ENCODE measurements at places on chromosomes 7 and 10.

- no peak for DNase-seq
Observed at GRCh38 chr10:96257944-96258343, 13.4 kb downstream of the BLNK start.

- DNase-seq, result no peak
Observed at GRCh38 chr10:59879363-59879913, 26.9 kb downstream of the CCDC6 start.

GRCh38 chr10:13049774-13050420 is 48.4 kb upstream of the CCDC3 start:
- no peak for DNase-seq

DNA sequence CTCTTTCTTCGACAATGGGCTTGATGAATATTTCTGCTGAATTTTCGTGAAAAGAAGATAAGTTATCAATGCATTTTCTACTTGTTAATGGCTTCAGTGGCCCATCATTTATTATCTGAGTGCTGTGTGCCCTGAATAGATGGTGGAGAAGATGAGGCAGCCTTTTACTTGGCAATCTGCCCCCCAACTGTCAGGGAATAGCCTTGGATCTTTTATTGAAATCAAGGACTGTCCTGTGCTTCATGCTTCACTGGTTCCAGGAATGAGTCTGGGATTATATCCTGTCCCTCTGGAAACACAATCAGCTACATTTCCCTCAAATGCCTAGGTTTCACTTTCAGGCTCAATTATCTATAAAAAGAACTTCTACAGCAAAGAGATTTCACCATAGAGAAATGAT is 75.9 kb upstream of the NXPH1 start:
- DNase-seq, result no peak

DNA sequence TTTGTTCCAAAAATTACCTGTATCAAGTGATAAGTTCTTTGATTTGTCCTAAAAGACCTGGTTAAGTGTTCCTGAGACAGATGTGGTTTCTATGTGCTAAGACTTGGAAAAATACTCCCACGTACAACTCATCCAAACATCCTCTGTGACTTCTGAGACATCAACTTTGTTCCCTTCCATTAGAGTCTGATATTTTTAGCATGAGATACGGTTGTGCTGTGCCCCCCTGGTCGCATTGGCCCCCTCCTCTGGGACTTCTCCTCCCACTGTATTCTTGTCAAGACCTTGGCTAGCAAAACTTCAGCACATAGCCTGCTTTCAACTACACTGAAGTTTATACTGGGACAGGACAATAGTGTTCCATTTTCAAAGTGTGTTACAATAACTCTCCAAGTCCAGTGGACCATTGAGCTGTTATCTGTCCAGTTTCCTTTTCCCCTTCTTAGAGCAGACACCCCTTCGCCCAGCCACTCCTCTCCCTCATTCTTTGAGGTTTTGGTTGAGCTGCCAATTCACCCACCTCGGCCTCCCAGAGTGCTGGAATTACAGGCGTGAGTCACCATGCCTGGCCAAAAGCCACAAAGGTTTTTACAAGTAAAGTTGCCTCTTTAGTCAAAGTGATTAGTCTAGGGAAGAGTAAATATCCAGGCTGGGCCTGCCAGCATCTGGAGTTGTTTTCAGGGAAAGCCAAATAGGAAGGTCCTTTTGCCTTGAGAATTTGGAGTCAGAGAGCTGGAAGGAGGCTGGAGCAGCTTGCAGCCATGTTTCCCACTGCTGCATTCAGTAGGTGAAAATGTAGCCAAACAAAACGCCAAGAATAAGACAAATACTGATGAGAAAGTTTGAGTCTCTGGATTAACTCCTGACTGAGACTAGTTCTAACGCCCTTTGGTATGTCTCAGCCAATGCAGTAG is 17.8 kb upstream of the PDLIM1 start:
- DNase-seq, result peak; percentile 91

GRCh38 chr10:43863270-43863669 is 214.6 kb upstream of the ZNF32 start:
- DNase-seq, result no peak

GRCh38 chr10:71805776-71806703 is 32.7 kb upstream of the VSIR start:
- no peak for DNase-seq

DNA sequence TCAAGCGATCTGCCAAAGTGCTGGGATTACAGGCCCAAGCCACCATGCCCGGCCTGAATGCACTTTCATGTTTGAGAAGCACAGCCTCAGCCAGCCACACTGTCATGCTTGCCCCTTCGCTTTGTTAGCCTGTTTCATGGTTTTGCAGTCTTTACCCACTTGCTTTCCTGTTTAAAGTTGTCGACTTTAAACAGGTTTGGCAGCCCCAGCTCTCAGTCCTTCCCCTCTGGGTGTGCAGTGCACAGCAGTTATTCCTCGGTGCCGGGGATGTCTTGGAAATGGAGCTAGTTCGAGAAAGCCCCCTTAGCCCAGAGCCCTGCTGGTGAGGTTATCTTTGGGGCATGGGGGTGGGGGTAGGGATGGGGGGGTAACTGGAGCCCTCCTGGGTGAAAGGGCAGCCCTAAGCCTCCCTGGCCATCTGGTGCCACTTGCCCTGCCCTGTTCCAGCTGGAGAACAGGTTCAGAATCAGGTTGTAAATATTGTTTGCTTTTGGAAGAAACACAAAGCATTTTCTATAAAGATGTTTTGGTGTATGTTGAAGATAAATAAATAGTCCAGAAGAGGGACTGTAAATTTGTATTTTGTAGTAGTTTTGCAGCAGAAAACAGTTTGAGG is 14.8 kb downstream of the TSPAN14 start:
- no peak for DNase-seq

DNA sequence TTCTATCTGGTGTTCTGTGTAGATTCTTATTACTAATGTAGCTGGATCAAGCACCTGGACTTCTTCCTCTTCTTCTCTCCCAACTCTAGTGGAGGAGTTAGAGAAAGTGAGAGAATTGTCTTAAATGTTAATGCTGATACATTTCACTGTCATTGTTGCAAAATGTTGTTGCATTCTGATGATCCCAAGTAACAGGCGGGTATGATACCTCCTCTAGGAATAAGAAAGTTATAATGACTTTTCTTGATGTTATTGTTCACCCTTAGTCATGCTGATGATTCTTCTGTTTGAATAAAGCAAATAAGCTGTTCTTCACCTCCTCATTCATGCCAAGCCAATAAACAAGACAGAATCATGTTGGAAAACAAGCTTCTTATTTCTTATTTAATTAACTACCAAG is 9.1 kb downstream of the CHRM2 start:
- no peak for DNase-seq

DNA sequence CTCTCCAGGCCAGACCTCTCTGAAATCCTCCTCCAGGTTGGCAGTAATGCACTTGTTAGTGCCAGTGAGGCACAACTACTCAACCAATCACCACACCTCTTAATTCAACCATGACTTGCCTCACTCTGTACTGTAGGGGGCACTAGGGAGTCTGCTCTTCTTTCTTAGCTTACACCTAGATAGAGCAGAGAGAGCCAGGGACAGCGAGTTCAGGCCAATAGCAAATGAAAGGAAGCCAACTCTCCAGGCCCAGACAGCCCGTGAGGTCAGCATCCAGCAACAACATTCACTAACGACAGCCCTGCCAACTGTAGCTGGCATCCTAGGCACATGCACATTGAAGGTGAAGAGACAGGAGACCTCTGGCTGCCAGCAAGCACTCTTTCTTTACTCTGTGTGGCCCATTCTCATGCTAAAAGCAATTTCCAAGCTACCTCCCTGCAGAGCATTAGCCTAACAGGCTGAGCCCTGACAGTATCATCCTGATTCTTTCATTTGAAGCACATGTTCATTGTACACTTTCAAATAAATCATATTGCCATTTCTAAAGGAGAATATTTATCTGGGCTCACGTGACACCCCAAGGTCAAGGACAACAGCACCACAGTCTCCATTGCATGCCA is 136.3 kb downstream of the DPY19L1 start:
- DNase-seq, result no peak

GRCh38 chr7:96327429-96327828 is 5.5 kb upstream of the SLC25A13 start:
- DNase-seq, result no peak

GRCh38 chr10:26438534-26439341 is 597 bp downstream of the APBB1IP start:
- DNase-seq, result no peak

- no peak for DNase-seq
Observed at GRCh38 chr7:106740806-106741205, 79.8 kb upstream of the CCDC71L start.

GRCh38 chr7:90957883-90958282 is 306.4 kb upstream of the FZD1 start:
- DNase-seq, result no peak

DNA sequence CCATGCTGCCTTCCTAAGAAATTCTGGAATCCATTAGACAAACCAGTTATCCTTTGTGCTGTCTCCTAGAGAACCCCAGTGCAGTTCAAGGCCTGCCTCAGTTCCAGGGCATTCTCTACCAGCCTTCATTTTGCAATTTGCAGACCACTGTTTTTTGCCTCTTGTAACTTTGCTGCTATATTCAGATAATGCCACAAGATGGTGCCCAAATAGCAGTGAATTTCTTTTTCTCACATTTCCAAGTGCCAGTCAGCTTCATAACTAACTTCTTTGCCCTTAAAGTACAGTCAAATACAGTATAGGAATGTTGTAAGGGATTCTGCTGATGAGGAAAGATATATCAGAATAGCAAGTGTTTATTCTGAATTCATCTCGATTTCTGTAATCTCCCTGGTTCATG is 25.2 kb downstream of the LOXL4 start:
- no peak for DNase-seq

DNA sequence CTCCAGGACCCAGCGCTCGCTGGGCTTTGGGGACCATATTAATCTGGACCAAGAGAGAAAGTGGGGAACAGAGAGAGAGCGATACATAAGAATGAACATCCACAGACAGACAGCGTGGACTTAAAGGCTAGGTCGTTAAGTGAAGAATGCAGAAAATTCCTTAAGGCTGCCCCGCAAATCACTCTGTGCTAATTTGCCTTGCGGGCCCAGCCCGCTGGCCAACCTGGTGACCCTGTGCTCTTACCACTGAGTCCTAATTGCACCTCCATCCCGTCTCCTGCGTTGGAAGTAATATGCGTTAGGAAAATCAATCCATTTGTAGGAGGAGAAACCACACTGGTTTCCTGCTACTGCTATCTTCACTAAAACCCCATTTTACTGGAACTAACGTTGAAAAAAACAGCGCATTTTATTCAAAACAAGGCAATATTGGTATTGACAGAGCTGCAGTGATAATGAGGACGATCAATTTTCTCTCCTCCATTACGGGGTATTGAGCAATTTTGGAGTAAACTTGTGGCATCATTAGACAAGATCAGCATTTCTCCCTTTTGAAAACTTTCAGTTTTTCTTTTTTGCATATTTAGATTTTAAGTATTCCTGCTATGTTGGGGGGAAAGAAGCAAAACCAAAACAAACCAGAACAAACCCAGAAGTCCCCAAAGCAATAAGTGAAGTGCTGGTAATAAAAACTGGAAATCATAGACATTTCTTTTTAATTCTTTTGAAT is 85.2 kb downstream of the WDFY4 start:
- no peak for DNase-seq

GRCh38 chr7:29350351-29350750 is 155.8 kb downstream of the CHN2 start:
- DNase-seq, result no peak

GRCh38 chr7:42893346-42894240 is 18.3 kb downstream of the C7orf25 start:
- no peak for DNase-seq

DNA sequence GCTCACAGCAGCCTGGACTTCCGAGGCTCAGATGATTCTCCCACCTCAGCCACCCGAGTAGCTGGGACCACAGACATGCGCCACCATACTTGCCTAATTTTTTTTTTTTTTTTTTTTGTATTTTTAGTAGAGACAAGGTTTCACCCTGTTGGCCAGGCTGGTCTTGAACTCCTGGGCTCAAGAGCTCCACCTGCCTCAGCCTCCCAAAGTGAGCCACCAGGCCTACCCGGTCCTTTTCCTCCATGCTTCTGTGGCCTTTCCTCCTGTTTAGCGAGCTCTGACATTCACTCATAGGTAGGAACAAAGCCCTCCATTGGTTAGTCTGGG is 50.1 kb upstream of the SRPK2 start:
- DNase-seq, result no peak

DNA sequence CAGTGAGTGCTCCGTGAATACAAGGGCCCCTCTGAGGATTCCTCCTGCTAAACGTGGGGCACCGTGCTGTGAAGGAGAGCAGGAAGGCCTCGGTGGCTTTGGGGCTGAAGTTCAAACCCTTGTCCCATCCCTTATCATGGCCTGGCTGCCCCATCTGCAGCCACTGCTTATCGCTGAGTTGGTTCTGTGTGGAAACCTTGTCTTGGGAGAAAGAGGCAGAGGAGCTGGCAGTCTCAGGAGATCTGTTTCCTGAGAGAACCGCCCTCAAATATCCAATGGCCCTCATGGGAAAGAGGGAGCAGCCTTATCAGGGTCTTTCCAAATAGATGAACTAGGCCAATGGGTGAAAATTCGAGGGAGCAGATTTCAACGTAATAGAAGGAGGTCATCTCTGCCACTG is 52.0 kb upstream of the NRF1 start:
- no peak for DNase-seq

- no peak for DNase-seq
Observed at GRCh38 chr7:44497155-44498027, 6.9 kb upstream of the NUDCD3 start.

DNA sequence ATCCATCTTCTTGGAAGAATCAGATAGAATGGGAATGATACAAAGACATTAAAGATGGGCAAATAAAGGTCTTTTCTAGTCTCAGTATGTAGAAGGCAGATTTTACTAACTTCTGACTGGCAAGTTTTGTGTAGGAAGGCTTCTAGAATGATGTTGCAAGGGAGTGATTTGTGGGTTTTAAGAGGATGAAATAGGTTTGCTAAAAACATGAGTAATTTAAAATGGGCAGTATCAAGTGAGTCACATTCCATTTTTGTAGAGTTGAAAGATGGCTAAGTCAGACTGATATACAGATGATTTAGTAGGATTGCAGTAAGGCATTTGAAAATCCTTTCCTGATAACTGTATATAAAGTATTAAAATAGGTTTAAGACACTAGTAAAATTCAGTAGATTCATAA is 777.4 kb downstream of the SORCS1 start:
- DNase-seq, result no peak

- DNase-seq, result peak; percentile 27
Observed at GRCh38 chr7:151597541-151598444, 78.1 kb upstream of the RHEB start.

DNA sequence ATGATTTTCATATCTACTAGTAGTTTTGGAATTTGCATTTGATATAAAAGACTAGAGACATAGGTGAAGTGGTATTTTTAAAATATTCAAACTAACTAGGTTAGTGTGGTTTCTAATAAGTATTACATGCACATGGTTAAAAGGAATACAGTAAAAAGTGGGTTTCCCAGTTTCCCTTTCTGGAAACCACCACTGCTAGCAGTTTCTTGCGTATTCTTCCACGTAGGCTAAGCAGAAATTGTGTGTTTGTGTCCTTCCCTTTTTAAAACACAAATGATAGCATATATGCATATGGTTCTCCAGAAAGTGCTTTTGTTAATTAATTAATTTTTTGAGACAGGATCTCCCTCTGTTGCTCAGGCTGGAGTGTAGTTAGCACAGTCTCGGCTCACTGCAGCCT is 15.4 kb downstream of the NRF1 start:
- no peak for DNase-seq

All from AG09319 (cell line).